Natural killer cell treated with Interleukin-12 subunit alpha and Interleukin-12 subunit beta and Interleukin-15 and Interleukin-18, amount 100 ng/mL, for 72 hours (primary cell): ENCODE measurements at places on chromosomes 1 and 21. TPM values are rescaled to one million over a fixed set of nuclear protein-coding genes. Genes with fewer than 3 reads are reported as not detected.
A peak's percentile ranks its signal among the peaks of the same experiment; 100 is the strongest.

Gene SLC35D1
- total RNA-seq: 28.2 TPM

Gene RYR2
- total RNA-seq: 0.05 TPM

Gene FAM151A
- total RNA-seq: not detected

Gene MEF2D
- 62.2 TPM for total RNA-seq

Gene GNAT2
- not detected for total RNA-seq

Gene C21orf58
- total RNA-seq: 49.3 TPM

Gene FNBP1L
- 0.31 TPM for total RNA-seq

DNA sequence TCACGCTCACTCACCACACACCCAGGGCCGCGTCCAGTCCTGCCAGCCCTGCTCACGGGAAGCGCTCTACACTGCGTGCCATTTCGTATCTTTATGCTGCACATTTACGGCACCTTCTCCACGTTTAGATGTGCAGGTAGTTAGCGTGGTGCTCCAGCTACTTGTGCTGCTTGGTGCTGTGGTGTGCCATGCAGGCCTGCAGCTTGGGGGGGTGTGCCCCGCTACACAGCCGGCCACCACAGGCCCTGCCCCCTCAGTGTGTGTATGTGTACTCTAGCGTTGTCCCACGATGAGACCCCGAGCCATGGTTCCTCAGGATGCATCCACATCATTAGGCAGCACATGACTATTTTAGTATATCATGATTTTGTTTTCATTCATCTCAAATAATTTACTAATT, 38.3 kb downstream of the SNAP47 start:
- H3K27me3 ChIP-seq: peaks cover 10% of the 10 kb centered on the region
- peaks cover 32% of the 10 kb centered on the region for H3K4me1 ChIP-seq
- H3K4me3 ChIP-seq: no peak overlapping the region
- H3K27ac ChIP-seq: peak overlapping the region; percentile 4

- H3K27ac ChIP-seq: no peak within 1 kb of the TSS
- no peak for DNase-seq
- H3K36me3 ChIP-seq: no peaks in the 10 kb centered on the region
- no peak within 1 kb of the TSS for H3K4me3 ChIP-seq
- H3K27me3 ChIP-seq: peaks cover 4% of the 10 kb centered on the region
Measured at GRCh38 chr1:173050865-173051264, at the start of gene TNFSF18. Gene TNFSF18 (minus strand): TSS chr1:173050941. CDS start chr1:173050896, 45 bp downstream.

- no peak for DNase-seq
- H3K36me3 ChIP-seq: peaks cover 6% of the 10 kb centered on the region
- H3K4me1 ChIP-seq: peaks cover 82% of the 10 kb centered on the region
- H3K27ac ChIP-seq: peak overlapping the region; percentile 47
Measured at GRCh38 chr1:26724926-26725325, 29.1 kb downstream of the ARID1A start.

DNA sequence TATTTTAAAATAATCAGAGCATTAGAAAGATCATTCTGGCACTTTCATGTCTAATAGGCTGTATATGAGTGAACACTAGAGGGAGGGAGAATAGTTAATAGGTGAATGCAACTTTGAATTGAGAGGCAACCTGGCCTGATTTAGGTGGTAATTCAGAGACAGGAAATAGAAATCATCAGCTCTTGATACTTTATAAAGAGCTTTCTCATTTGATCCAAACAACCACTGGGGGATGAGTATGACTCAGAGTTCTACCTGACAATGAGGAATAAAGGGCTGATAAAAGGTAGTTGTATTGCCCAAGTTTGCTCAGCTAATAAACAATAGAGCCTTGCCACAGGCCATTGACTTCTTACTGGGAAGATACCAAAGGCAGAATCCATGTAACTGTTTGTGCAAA, 5.2 kb upstream of the FAM89A start:
- no peak overlapping the region for H3K4me3 ChIP-seq
- H3K27me3 ChIP-seq: peaks cover 44% of the 10 kb centered on the region
- no peak overlapping the region for H3K27ac ChIP-seq
- no peak for DNase-seq
- peaks cover 4% of the 10 kb centered on the region for H3K4me1 ChIP-seq
- H3K36me3 ChIP-seq: no peaks in the 10 kb centered on the region

GRCh38 chr1:159532922-159533321, 2.9 kb downstream of the OR10J5 start:
- no peaks in the 10 kb centered on the region for H3K36me3 ChIP-seq
- no peak overlapping the region for H3K4me3 ChIP-seq
- no peak overlapping the region for H3K27ac ChIP-seq
- peaks cover 15% of the 10 kb centered on the region for H3K27me3 ChIP-seq
- no peak for DNase-seq

GRCh38 chr1:234726359-234726943, 116.5 kb upstream of the IRF2BP2 start:
- H3K36me3 ChIP-seq: no peaks in the 10 kb centered on the region
- H3K27me3 ChIP-seq: no peaks in the 10 kb centered on the region
- peak overlapping the region; percentile 99 for H3K27ac ChIP-seq
- peak overlapping the region; percentile 85 for H3K4me3 ChIP-seq
- H3K4me1 ChIP-seq: peaks cover 72% of the 10 kb centered on the region

DNA sequence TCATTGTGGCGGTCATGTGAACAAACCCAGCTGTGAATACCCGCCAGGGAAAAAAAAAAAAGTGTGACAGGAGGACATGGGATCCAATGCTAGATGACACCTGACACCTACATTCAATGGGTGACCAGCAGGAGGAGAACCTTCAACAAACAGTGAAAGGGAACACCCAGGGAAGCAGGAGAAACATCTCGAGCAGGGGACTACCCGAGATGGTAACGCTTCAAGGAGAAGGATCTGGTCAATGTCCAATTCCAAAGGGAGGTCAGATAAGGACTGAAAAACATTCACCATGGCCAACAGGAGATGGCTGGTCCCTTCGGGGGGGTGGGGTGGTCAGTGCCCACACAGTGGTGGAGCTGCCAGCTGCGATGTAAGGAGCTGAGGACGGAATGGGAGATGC, 46.3 kb downstream of the PTPN14 start:
- no peaks in the 10 kb centered on the region for H3K36me3 ChIP-seq
- H3K4me3 ChIP-seq: no peak overlapping the region
- no peak overlapping the region for H3K27ac ChIP-seq
- H3K27me3 ChIP-seq: peaks cover 38% of the 10 kb centered on the region
- H3K4me1 ChIP-seq: no peaks in the 10 kb centered on the region
- no peak for DNase-seq

GRCh38 chr1:74333244-74333643, 98.1 kb downstream of the TNNI3K start:
- no peak for DNase-seq
- no peaks in the 10 kb centered on the region for H3K4me1 ChIP-seq
- no peaks in the 10 kb centered on the region for H3K27me3 ChIP-seq
- H3K36me3 ChIP-seq: no peaks in the 10 kb centered on the region
- H3K27ac ChIP-seq: no peak overlapping the region
- H3K4me3 ChIP-seq: no peak overlapping the region

GRCh38 chr1:16208270-16208987, 4.0 kb downstream of the ARHGEF19 start:
- H3K4me1 ChIP-seq: peaks cover 8% of the 10 kb centered on the region
- H3K36me3 ChIP-seq: peaks cover 4% of the 10 kb centered on the region
- no peak for DNase-seq
- H3K4me3 ChIP-seq: no peak overlapping the region

DNA sequence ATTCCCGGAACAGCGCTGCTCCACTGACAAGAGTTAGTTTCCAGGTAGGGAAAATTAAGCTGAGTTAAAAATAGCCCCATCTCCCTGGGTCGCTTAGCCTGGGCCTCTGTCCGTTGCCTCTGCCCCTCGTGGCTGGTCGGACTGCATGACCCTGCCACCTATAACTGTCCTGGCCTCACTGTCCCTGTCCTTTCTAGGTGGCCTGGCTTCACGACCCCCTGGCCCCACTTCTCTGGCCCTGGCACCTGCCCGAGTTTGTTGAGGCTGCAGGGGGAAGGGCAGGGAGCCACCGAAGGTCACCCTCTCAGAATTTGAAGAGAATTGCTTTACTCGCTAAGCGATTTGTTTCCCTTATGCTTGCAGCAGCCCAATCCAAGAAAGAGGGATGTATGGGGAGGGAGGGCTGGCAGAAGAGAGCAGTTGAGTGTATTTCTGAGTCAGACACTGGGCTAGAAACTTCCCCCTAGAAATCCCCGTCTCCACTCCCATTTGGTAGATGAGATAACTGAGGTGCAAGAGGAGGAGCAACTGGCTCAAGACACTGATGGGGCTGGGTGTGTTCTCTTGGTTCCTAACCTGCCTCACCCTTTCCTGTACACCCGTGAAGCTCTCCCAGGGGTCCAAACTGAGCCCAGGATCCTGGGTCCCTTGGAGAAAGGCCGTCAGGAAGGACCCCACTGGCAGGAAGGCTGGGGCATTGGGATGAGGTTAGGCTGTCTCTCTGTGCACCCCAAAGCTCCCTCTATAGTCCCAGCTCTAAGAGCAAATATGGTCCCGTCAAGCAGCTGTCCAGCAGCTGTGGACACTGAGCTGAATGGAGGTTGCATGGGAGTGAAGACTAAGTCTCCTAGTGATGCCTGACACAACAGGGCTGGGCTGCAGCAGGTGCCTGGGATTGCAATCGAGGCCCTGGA, 2.9 kb upstream of the EDN2 start:
- H3K36me3 ChIP-seq: no peaks in the 10 kb centered on the region
- H3K4me1 ChIP-seq: peaks cover 6% of the 10 kb centered on the region
- H3K4me3 ChIP-seq: no peak overlapping the region
- H3K27ac ChIP-seq: no peak overlapping the region
- DNase-seq: no peak

- no peak overlapping the region for H3K4me3 ChIP-seq
- no peak for DNase-seq
- no peaks in the 10 kb centered on the region for H3K27me3 ChIP-seq
- H3K4me1 ChIP-seq: peaks cover 21% of the 10 kb centered on the region
- no peak overlapping the region for H3K27ac ChIP-seq
Measured at GRCh38 chr1:84363622-84364021, 34.7 kb upstream of the DNASE2B start.
